ENCODE measurements at places on chromosomes 12 and 14.
A peak's percentile ranks its signal among the peaks of the same experiment; 100 is the strongest.

- no peak for DNase-seq
Measured at GRCh38 chr12:99135376-99135775, 490.3 kb downstream of the APAF1 start.

DNA sequence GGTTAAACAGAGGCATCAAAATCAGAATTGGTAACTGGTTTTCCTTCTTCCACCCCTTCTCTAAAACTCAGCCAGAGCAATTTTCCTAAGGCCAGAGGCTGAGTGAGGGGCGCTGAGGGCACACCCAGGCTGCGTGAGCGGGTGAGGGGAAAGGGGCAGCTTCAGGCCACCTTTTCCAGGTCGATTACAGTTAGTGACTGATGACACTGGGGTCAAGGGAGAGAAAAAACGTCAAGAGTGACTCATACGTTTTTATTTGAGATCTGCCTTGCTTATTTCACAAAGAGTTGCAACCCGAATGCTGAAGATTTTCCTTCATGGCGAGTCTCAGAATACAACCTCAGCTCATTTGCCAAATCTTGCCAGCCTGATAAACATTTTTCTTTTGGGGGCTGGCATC, 46.7 kb upstream of the EVL start:
- DNase-seq, result no peak

GRCh38 chr12:116404913-116405611, 127.6 kb upstream of the MED13L start:
- no peak for DNase-seq

DNA sequence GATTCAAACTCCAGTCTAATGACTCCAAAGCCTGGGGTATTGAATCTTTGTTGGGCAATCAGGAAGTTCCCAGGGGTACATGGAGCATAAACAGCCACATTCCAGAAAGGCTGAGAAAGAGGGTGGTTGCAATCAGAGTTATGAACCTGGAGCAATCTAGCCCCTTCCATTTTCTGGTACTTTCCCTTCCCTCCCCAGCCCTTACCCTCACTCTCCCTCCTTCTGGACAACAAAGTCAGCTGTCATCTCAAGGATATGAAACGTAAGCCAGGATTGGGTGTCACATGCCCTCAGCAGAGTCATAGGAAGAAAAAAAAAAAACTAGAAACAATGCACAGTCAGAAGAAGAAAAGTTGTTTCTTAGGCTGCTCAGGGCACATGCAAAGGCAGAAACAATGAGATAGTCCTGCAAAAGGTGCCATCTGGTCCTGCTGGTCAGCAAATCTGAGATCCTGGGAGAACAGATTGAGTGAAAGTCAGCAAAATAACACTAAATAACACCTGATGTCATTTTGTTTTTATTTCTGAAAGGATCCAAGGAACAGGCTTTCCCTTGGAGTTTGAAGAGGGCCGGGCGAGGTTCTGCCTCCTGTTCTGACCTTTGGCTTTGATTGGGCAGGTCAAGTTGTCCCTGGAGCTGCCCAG, 27.1 kb downstream of the TMEM229B start:
- DNase-seq, result no peak

DNA sequence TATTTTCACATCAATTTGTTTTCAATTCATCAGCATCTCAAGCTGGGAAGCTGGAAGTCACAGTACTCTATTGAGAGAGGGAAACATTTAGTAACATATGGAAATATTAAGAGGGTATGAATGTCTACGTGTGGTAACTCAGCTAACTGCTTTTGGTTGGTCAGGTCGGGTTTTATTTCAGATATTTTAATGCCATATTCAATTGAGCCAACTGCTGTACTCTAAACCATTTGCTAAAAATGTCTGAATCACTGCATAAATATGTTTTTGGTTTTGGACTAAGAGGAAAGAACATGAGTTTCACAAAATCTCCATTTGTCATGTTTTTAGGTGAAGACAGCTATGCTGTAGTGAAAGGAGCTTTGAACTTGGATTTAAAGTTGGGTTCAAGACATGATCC, 18.9 kb upstream of the PPFIBP1 start:
- DNase-seq, result no peak

DNA sequence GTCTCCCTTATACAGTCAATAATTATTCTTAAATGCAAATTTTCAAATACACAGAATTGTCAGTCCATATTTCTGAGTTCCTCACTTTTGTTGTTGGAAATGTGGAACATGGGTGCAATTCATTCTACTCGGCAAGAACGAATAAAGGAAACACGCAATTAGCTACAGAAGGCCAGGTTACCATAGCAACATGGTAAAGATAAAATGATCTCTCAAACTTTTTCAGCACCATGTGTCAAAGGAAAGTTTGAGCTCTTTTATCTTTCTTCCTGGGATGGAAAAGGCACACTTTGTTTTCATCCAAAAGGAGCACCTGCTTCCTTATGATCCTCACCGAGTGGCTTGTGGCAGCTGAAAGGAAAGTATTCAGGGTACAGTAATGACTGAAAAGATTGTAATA, 595.0 kb downstream of the RPS29 start:
- no peak for DNase-seq

DNA sequence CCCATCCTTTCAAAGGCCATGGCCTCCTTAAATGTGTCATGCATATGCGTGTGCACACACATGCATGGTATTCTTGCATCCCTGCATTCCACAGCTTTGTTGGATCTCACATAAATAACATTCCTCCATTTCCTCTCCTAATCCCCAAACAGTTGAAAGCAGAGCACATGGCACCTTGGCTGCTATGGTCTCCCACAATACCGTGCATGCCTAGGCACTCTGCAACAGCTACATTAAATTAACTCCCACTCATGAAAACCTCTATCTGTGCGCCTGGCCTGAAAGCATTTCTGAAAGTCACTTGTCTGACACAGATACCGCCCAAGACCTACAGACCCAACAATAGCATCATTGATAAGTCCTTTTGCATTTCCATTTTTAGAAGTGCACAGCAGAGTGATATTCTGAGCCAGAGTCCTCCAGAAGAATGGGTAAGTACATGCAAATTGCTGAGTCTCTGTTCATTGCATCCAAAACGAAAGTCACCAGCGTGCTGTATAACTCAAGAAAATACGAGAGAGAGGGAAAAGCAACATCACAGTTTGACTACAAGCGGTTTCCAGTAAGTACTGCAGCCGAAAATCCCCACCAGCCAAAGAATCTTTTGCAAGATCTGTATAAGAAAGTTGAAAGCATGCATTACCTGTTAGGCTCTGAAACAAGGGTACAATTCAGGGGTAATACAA, 436 bp downstream of the ASB2 start:
- no peak for DNase-seq

DNA sequence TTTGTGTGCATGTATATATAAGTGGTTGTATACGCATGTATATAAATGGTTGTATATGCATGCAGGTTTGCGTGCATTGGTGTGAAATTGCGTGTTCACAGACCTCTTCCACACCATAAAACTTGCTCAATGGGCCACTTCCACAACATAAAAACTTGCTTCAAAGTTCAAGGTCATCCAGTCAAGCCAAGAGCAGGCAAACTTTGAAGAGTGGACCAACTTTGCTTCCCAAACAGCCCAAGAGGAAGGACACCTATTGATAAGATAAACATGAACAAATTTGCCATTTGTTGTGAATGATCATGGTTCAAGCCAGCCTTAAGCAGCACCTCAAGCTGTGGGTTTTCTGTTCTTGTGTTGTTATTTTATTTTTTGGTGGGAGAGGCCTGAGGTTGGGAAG, 25.2 kb upstream of the PPP1CC start:
- no peak for DNase-seq

GRCh38 chr12:82896277-82896676, 209.6 kb downstream of the TMTC2 start:
- no peak for DNase-seq

GRCh38 chr14:95644981-95645380, 41.2 kb upstream of the TCL1B start:
- no peak for DNase-seq

DNA sequence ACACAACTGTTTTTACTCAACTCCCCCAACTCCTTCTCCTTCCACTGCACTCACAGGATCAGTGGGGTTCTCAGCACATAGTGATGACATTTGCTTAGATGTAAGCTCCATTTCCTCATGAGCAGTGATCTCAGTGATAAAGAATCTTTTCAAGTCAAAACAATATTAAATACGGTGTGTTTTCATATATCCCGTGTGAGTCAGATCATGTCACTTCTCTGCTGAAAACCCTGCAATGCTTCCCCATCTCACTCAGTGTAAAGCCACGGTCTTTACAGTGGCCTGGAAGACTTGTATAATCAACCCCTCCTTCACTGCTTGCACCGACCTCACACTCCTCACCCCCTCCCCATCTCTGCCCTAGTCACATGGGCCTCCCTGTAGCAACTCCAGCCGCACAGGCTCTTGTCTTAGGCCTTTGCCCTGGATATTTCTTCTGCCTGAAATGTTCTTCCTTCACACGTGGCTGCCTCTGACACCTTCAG, 149.7 kb upstream of the ARHGAP5 start:
- DNase-seq, result no peak

DNA sequence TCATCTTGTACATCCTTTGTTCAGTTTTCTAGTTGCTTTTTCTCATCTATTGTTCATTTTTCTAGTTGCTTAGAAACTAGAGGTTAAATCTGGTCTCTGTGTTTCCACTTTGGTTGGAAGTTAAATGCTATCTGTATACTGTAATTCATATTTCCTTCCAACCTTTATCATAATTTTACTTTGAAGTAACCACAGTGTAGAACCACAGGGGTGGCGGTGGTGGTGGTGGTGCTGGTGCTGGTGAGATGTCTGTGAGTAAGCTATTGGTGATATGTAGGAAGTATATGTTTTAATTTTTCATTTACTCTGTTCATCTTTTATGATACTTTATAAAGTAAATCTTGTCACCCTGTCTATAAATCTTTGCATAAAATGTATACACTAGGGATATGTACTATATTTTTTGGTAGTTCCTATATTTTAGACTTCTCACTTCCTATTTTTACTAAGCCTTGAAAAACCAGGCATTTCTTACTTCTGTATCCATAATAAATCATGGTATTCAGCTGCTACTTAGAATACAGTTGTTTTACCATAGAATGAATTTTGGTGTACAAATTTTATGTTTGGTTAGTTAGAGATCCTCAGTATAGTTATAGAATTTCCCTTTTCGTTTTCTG, 31.9 kb downstream of the CCDC91 start:
- no peak for DNase-seq

- DNase-seq, result peak; percentile 6
Measured at GRCh38 chr12:25241167-25242020, 9.3 kb downstream of the KRAS start.

GRCh38 chr12:57764662-57765002, 2.2 kb downstream of the CYP27B1 start:
- no peak for DNase-seq

- DNase-seq, result no peak
Measured at GRCh38 chr14:68896132-68896531, 83.0 kb downstream of the ACTN1 start.

DNA sequence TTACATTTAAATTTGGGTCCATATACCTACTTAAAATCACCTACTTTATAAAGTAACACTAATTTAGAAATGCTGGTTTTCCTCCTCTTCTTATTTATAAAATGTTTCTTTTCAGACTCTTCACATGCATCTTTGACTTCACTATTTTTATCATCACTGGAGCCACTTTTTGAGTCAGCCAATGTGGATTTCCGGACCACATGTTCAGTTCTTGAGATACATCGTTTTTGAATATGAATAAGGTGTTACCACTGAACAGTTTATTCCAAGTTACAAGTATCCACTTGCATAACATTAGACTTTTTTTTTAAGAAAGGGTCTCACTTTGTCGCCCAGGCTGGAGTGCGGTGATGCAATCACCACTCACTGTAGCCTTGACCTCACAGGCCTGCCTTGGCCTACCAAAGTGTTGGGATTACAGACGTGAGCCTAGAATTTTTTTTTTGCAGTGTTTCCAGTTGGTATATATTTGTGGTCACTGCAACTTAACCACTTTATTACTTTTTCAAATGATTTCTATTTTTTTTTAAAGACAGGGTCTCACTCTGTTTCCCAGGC, 5.7 kb downstream of the FNTB start:
- DNase-seq, result no peak

DNA sequence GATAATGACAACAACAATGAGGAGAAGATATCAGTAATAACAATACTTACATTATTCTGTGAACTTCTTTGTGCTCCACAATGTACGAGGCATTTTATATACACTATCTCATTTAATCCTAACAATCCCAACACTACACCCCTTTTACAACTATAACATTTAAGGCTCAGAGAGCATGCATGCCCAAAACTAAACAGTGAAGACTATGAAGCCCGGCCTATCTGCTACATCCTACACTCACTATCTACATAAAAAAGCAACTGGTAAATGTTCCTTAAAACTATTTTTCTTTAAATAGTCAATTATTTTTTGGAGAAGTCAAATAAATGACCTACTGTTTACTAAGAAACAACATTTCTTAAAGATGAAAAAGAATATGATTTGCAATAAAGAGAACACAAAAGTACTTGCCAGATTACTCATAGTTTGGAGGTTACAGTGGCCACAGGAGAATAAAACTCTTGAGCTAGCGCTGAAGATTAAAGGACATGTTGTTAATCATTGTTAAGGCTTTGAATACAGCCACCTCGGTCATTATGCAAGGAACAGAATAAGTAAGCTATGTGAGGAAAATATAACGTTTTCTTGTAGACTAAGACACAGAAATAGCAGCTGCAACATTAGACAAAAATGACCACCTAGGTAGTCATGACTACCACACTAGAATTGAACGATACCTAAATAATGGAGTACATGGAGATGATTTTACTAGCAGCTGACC, 56.7 kb downstream of the EPS8 start:
- DNase-seq, result no peak

GRCh38 chr14:71563492-71564153, 368.6 kb upstream of the RGS6 start:
- DNase-seq, result no peak

- peak; percentile 28 for DNase-seq
Measured at GRCh38 chr14:69260861-69261564, 1.1 kb downstream of the GALNT16 start.

DNA sequence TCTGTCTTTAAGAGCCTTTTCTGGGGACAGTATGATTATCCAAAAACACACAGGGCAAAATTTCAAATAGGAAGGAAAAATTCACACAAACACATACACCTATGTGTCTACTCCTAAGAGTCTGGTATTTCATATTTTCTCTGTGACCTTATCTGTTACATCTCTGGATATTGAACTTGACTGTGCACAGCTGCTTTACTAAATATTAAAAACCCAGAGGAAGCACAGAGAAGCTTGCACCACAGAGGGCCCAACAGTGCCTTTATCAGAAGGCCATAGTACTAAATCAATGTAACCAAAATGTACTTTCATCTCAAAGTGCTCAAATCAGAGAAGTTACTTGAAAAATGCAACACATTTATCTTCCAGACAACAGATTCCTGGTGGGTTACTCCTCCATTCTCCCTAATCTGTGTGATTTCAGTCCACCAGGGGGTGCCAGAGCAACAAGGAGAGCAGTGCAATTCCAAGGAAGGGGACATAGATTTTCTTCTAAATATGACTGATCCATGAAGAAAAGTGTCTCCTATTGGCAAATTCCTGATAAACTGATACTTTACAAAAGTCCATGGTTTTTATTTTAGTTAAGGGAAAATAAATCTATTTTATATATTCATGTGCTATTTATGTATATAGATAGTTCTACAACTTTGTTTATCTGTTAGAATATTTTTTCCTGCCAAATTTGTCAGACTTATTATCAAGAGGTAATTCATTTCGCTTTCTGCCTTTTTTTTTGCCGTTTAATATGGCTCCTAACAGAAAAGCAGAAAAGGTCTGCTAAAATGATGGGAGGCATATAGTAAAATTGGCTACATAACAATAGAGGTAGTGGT, 617.6 kb downstream of the LRFN5 start:
- DNase-seq, result peak; percentile 75

- no peak for DNase-seq
Measured at GRCh38 chr12:50615907-50616296, 111.1 kb downstream of the DIP2B start.

GRCh38 chr12:88577537-88577936, 2.7 kb downstream of the KITLG start:
- DNase-seq, result peak; percentile 21
